HFF-Myc (cell line): ENCODE measurements at places on chromosomes 1 and 21.

DNA sequence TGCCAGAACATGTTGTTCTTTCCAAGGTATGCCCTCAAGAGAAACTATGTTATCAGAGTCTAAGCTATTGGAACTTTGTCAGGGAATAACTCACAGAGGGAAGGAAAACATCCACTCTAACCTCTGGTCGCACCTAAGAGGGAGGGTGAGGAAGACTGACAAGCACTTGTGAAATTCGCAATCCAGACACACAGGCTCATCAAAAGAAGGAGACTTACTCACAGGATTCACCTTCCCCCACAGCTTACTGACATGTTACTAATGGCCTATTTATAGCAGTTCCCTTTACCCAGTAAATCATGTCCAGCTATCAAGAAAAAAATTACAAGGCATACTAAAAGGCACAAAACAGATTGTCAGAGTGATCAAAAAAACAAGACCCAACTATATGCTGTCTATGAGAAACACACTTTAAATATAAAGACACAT is 36.9 kb downstream of the WDR64 start:
- DNase-seq = no peak

GRCh38 chr1:56915960-56916359 is 49.9 kb downstream of the C8B start:
- DNase-seq = no peak

- DNase-seq = no peak
Measured at GRCh38 chr1:47031059-47031458, 7.6 kb downstream of the CYP4X1 start.

DNA sequence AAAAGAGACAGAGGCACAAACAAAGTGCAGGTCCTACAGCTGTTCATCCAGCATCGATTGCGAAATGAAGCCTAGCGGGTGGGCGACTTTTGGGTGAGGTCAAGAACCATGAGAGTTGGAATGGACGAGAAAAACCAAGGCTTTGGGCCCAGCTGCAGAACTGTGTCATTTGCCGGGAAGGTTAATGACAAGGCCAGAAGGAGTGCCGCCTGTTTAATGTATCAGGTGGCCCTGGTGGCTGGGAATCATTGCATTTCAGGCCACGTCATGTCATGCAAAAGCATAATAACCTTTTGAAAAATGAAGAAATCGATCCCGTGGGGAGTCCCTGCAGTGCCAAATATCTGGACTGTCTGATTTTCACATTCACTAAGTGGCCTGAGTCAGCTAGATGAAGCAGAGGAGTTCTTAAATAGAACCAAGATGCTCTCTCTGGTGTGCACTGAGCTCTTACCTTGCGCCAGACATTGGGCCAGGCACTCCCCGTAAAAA is 8.1 kb upstream of the RCC2 start:
- DNase-seq = no peak

DNA sequence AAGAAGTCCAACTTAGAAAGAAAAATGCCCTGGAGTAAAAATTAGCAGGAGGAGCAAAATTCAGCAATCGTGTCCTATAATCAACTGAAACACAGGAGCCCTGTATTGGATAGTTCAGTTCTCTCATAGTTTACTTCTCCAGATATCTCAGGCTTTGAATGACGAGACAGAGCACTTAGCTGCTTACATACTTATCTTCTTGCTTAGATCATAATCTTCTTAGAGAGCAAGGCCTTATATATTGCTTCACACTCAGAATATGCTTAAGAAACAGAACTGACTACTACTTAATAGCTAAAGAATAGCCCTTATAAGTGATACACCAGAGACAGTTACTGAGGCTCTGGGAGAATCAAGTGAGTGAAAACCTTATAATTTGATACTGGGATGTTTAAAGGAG is 38.9 kb downstream of the TOR3A start:
- no peak for DNase-seq

DNA sequence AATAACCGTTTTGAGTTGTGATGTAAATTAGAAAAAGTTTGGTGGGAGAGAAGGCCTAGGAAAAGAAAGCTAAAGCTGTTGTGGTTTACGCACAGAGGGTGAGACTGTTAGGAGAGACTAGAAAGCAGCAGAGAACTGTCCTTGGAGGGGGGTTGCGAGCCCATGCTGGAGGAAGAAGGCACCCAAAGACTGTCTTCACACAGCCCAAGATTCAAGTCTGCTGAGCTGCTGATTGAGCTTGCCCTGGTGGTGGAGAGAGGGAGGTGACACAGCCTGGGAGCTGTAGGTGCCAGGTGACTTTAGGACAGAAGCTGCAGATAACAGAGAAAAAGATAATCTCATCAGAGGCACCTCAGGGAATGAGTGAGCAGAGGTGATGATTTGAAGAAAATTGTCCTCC is 18.3 kb upstream of the TLR5 start:
- DNase-seq = no peak

DNA sequence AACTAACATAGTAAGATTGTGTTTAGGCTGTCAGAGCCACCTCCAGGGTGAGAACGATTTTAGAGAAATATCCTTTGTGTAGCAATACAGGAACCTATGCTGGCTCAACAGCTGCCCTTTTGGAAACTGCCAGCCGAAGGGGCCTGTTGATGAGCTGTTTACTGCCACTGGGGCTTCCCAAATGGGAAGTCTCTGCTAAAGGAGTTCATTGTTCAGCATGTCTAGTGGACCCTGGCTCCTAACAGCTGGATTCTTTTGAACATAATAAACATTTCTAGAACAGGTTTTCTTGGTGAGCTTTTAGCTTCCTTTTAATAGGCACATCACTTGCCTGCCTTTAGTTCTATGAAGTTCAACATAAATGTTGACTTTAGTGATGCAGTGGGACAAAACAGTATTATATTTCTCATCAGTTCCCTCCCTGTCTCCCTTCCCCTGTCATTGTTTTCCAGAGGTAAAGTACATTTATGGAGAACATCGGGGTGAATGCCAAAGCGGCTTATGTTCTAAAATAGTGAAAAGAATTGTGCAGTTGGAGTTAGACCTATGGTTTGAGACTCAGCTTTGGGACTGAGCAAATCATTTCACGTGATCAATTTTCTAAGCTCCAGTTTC is 57.4 kb downstream of the UCK2 start:
- DNase-seq = no peak

DNA sequence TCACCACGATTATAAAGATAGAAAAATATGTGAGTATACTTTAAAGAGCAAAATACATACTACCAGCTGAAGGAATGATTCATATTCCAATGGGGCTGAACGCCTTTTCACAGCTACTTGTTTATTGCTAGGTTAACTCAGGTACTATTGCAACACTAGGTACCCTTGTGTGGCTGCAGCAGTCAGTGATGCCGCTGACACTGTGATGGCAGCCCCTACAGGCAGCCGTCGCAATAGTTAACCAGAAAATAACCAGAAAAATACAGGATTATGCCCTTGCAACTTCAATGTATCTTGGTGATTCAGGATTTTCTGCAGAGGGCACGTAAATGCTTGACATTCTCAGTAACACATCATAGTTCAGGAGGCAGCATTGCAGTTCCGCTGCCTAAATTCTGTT is 1.6 kb upstream of the MARK1 start:
- no peak for DNase-seq

DNA sequence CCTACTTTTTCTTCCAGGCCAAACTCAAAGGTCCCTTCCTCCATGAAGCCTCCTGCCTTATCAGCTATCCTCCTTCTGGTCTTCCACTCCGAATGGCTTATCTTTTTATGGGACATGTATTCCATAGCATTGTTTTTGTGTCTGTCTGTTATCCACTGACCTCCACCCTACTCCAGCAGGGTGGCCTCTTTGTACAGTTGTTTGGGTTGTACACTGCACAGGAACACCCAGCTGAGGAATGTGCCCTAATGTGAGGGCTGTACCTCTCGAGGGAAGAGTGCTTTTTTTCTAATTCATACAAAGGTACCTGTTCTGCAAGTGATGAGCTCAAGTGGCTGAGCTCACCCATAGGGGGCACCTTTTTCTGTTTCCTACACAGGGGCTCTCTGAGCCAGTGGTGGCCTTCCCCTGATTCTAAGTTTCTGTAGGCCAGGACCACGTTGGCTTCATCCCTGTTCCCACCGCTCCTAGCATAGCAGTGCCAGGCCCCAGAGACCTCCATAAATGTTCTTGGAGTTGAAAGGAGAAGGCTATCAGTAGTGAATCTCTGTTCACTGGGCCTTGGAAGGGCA is 108.2 kb downstream of the FOXD2 start:
- no peak for DNase-seq

GRCh38 chr1:102970496-102971078 is 137.7 kb downstream of the COL11A1 start:
- peak; percentile 37 for DNase-seq

- no peak for DNase-seq
Measured at GRCh38 chr21:44437371-44437695, 18.0 kb upstream of the LRRC3 start.

DNA sequence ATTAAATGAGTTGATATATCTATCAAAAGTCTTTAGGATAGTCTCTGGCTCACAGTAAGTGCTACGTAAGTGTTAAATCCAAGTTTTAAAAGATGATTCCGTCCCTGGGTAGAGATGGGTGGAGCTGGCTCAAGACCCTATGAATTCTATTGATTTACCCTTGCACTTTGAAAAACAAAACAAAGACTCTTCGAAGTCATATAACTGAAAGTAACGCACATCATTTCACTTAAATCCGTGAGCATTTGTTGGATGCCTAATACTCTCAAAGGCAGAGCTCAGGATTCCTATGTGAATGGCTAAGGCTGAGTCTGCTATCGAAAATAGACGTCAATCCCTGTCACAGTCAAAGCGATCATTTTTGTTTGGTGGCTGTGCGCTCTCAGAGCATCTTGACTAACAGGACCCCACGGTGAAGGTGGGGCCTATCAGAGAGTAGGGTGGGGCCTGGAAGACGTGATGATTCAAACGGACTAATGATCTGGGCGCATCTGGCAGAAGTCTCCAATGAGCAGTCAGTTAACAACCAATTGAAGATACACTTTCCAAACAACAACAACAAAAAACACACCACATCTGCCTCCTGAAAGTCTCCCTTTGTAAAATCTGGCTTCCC is 1.2 kb upstream of the NUCKS1 start:
- DNase-seq = no peak

GRCh38 chr1:25028907-25029599 is 99.0 kb upstream of the RUNX3 start:
- DNase-seq = no peak

- no peak for DNase-seq
Measured at GRCh38 chr1:187454010-187454409, 625.3 kb downstream of the PLA2G4A start.

DNA sequence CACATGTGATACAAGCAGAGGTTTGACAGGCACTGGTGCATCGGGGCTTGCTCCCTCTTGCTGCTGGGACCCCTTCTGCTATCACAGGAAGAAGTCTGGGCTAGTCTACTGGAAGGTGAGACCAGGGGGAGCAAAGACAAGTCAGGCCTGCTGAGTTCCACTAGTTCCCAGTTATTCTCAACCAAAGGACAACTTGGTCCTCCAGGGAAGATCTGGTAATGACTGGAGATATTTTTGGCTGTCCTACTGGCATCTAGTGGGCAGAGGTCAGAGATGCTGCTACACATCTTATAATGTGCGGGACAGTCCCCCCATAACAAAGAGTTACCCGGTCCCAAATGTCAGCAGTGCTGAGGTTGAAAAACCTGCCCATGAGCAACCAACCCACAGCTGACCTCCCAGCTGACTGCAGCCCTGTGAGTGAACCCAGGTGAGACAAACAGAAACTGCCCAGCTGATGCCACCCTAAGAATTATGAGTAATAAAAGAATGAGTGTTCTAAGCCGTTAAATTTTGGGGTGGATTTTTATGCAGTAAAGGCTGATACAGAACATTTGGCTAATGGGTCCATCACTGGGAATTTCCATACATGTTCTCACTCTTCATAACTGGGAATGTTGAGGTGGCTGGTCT is 71.6 kb downstream of the NENF start:
- DNase-seq = no peak

DNA sequence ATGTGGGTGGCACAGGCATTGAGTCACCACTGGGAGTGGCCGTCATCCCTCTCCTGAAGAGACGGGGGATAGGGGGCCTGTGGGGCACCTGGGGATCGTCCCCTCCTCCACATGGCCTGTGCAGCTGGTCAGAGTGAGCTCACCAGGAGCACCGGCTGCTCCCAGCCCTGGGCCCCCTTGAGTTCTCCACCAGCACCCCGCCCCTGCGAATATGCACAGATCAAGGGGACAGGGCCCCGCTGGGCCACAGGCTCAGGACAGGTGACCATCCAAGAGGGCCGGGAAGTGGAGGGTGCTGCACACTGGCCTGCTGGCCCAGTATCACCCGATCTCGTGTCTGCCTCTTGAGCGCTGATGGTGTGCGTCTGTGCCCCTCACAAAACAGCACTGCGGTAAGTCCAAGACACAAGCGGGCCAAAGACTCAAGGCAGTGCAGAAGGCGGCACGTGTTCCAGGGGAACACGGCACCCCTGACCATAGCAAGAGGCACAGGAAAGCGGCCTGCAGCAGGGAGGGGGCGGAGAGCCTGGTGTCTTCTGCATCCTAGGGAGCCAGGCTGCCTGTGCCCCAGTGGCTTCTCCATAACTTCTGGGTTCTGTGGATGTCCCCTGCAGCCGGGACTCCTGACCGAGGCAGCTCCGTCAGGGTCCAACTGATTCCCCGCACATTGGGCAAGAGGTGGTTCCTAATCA is 18.1 kb upstream of the TSPEAR start:
- DNase-seq = no peak

DNA sequence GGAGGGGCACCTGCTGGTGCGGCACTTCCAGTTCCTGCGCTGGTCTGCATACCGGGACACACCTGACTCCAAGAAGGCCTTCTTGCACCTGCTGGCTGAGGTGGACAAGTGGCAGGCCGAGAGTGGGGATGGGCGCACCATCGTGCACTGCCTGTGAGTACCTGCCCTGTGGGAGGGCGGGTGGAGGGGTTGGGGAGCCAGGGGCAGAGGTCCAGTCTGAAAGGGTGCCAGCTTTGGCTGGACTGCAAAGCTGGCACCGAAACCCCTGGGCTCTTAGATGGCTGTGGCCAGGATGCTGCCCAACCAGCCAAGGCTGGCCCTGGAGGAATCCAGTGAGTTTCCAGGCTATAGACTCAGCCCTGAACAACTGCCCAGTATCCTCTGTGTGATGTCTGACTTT is 87.3 kb downstream of the PTPRU start:
- no peak for DNase-seq

- peak; percentile 39 for DNase-seq
Measured at GRCh38 chr1:119327450-119328155, 41.0 kb upstream of the HAO2 start.

DNA sequence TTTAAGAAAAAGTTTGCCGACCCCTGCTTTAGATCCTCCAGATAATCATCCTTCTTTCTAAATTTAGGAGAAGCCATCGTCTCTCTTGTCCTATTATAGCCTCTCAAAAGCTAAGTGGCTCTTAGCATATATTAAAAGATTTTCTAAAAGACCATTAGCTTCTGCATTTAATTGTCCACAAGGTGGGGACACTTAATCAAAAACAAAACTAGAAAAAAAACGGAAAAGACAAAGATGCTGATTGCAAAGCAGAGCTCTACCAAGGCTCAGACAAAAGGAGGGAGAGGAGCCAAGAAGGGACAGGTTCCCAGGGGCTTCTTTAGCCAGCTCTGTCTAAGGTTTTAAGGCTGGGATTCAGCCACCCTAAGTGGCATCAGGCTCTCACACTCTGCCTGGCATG is 128.3 kb upstream of the HMGB4 start:
- no peak for DNase-seq

GRCh38 chr1:59947047-59947938 is 20.7 kb upstream of the CYP2J2 start:
- DNase-seq = peak; percentile 32

GRCh38 chr1:218397752-218398339 is 52.7 kb downstream of the TGFB2 start:
- DNase-seq = no peak
